ENCODE measurements at places on chromosomes 16 and 17.

GRCh38 chr17:218432-219110, 37.1 kb upstream of the DOC2B start:
- DNase-seq, result no peak

GRCh38 chr17:31834448-31834847, 24.6 kb downstream of the COPRS start:
- no peak for DNase-seq

- no peak for DNase-seq
These were observed 102.4 kb upstream of the METRNL start for GRCh38 chr17:82976982-82977488.

DNA sequence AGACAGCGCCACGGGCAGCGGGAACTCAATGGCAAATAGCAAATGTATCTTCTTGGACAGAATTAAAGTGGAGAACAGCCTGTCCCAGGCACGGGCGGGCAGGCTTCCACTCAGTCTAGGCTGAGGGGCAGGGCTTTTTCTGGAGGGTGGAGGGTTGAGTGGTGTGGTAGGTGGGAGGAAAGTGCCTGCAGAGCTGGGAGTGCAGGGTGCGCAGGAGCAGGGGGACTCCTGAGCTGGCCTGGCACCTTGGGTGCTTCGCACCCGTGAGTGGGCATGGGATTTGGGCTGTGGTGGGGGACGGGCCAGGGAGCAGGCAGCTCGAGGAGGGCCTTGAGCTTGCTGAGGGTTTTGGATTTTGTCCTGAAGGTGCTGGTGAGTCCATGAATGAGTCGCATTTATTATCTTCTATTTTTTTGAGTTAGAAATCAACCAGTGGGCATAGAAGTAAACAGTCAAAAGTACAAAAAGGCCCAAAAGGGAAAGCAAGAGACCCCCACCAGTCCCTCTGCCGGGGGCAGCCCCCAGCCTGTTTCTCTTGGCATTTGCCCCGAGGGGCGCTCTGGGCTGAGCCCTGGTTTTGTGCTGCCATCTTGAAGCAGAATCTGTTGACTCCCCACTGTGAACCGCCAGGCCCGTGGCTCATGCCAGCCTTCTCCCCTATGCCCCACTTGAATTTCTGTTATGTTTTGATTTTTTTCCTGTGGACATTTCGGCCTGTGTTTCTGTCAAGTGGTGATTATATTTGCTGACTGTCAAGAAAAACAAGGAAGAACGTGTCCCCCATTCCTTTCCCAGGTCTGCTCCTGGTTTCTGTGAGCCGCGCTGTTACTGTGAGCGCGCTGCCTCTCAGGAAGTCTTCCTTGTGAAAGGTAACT, 8.2 kb downstream of the ADORA2B start:
- no peak for DNase-seq

DNA sequence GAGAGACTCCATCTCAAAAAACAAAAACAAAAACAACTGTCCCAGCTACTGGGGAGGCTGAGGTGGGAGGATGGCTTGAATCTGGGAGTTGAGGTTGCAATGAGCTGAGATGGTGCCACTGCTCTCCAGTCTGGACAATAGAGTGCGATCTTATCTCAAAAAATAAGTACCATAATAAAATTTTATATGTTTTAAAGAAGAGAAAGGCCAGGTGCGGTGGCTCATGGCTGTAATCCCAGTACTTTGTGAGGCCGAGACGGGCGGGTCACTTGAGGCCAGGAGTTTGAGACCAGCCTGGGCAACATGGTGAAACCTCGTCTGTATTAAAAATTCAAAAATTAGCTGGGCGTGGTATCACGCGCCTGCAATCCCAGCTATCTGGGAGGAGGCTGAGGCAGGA, 11.4 kb downstream of the RPUSD1 start:
- no peak for DNase-seq

GRCh38 chr16:11610580-11610979, 23.9 kb upstream of the LITAF start:
- DNase-seq, result no peak

DNA sequence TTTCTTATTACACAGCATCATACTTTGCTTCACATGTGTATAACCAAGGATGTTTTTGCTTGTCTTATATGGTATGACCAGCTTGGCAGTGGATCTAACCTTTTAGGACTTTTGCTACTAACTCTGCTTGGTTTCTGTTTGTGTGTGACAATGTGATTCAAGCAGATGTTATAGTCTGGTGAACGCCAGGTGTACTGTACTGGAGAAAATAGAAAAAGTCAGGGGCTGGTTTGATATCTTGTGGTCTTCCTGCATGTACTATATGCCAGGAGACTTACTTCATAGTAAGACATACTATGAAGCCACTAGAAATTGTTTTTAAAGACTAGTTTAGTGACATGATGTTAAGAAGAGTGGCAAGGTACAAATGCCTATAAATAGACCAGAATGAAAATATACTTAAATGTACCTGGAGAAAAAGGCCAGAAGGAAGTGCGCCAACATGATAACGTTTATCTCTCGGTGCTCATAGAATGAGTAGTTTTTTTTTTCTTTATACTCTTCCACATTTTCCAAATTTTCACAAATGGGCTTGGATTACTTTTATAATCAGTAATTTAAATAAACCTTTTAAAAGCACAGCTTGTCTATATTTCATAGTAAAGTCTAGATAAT, 112.3 kb downstream of the PRKCA start:
- DNase-seq, result peak; percentile 62

DNA sequence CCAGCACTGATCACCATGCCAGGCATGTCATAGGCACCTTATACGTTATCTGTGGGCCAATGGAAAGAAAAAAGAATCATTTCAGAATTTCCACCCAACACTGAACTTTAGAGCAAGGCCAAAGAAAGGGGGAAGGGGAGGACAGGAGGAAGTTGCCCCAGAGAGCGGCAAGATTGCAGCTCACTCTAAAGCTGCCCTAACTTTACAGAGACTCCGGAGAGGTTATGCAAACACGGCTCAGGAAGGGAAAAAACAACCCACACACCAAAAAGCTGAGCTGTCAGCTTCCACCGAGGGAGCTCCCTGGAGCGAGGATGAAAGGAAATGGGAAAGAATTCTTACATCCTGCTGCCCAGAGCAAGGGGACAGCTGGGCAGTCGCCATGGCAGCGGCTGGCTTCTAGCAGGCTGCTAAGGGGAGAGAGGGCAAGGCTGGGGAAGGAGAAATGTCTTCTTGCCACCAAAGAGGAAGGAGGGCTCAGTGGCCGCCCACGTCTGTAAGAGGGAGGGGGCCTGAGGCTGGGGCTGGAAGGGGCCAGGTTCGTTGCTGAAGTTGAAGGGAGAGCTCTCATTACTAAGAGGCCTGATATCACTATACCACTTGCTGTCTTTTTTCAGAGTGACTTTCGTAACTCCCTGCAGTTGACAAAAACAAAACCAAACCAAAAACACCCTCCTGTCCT, 18.2 kb downstream of the COTL1 start:
- no peak for DNase-seq

DNA sequence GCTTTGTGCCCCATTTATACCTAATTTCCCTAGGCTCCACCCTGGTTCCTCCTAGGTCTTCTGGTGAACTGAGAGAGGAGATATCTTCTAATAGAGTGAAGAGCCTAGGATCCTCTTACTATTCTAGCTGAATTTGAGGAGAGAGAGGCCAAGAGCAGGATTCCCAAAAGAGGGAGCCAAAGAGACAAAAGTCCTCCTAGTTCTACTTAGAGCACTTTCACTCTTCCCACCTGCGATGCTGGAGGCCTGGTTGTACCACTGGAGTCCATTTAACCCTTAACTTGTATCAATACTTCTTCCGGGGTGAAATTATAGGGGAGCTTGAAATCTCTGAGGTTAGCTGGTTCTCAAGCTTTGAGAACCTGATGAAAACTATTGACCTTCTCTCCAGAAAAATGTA, 3.4 kb upstream of the SSH2 start:
- peak; percentile 34 for DNase-seq

DNA sequence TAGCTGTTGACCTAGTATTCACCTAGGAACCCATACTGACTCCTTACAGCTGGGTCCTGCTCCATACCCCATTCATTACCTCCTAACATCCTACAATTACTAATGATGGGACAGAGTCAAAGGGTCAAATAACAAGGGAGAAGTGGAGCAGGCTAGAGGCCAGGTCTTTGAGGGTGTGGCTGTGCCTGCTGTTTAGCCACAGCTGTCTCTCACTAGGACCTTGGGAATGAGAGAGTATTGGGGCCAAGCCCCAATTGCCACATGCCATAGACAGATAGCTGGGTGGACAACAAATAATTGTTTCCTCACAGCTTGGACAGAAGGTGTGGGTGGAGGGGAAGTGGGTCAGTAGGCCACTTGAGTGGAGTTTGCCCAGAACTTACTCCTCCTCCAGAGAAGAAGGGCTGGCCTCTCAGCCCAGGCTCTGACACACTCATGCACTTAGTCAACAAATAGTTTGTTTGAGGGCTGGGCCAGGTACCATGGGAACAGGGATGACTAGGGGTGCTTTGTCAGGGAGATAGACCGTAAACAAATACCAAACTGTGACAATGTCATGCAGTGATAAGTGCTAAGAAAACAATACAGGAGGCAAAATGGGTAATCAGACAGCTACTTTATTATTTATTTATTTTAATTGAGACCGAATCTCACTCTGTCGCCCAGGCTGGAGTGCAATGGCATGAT, 10.2 kb upstream of the CENPT start:
- DNase-seq, result peak; percentile 98

- no peak for DNase-seq
These were observed 8.6 kb downstream of the CARHSP1 start for GRCh38 chr16:8859913-8860881.

DNA sequence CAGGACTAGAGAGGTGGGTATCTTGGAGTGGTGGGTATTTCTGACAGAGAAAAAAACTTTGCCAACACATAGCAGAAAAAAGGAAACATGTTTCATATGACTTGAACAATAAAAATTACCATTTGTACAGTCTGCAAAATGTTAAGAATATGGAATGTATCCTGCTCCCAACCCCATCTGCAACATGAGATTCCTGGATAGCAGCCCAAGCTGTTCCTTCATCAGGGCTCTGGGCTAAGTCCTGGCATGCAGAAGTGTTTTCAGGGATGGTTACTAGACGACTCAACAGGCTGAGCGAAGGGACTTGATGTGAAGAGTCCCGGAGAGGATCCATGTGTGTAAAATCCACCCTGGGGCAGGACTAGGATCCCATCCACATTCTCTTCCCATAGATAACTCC, 121.0 kb upstream of the IRX3 start:
- no peak for DNase-seq

GRCh38 chr16:86354641-86355513, 155.4 kb upstream of the FOXF1 start:
- no peak for DNase-seq

DNA sequence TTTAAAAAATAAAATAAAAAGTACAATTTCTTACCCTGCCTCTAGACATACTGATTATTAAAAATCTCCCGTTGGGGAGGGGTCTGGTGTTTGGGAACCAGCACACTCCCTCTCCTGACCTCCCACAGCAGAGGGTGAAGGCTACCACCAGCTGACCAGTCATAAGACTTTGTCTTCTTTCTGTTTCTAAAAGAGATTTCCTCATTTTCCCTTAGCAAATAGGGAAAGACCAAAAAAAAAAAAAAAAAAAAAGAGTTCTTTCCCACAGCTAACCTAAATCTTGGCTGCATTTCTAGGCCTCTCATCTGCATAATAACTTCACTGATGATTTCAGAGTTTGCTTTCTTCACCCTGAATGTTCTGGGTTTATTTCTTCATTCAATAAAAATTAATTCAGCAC, 30.3 kb downstream of the CDK5RAP3 start:
- no peak for DNase-seq

- DNase-seq, result no peak
These were observed 28.2 kb downstream of the SNX20 start for GRCh38 chr16:50652836-50653425.

- peak; percentile 95 for DNase-seq
These were observed 29.9 kb downstream of the PEMT start for GRCh38 chr17:17561408-17562145.

DNA sequence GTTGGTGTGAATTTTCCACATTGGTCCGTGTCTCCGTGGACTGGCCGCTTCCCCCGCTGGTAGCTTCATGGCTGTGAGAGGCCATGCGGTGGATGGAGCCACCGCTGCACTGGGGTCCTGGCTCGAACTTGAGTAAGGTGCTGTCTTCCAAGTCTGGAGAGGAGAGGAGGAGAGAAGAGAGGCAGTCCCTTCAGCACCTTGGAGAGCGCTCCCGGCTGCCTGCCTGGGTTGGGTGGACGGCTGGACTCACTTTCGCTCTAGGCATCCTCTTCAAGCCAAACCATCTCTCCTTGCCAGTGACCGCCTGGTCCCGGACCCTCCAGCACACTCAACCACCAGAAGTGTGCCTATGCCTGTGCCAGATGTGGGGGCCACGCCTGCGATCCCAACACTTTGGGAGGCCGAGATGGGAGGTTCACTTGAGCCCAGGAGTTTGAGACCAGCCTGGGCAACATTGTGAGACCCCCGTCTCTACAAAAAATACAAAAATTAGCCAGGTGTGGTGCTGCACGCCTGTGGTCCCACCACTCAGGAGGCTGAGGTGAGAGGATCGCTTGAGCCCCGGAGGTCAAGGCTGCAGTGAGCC, 6.2 kb downstream of the JPH3 start:
- DNase-seq, result peak; percentile 28

- no peak for DNase-seq
These were observed 56.8 kb upstream of the ARL4D start for GRCh38 chr17:43341715-43342588.

- DNase-seq, result no peak
These were observed 23.8 kb downstream of the UNC13D start for GRCh38 chr17:75820094-75821080.

GRCh38 chr16:27529962-27530361, 19.8 kb downstream of the GTF3C1 start:
- no peak for DNase-seq

DNA sequence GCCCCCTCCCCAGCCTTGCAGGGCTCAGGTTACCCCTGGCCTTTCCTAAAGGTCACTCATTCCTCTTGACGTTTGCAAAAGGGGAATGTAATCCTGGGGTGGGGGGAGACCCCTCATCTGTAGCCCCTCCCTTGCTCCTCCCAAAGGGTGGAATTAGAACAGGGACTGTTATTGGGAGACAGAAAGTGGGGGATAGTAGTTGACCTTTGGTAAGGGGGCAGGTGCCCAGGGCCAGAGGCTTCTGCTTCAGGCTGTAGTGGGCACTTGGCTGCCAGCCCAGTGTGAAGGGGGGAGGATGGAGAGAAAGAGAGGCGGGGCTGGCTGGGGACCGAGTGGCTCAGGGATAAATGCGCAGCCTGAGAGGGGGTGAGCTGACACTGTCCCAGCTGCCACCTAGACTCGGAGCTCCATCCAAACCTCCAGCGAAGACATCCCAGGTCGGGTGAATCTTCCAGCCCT, at the start of gene ENO3:
Gene ENO3 (plus strand): TSS at position 374 of the 459 bp plus-strand sequence. CDS start 711 bp downstream, outside the sequence.
- peak; percentile 64 for DNase-seq

DNA sequence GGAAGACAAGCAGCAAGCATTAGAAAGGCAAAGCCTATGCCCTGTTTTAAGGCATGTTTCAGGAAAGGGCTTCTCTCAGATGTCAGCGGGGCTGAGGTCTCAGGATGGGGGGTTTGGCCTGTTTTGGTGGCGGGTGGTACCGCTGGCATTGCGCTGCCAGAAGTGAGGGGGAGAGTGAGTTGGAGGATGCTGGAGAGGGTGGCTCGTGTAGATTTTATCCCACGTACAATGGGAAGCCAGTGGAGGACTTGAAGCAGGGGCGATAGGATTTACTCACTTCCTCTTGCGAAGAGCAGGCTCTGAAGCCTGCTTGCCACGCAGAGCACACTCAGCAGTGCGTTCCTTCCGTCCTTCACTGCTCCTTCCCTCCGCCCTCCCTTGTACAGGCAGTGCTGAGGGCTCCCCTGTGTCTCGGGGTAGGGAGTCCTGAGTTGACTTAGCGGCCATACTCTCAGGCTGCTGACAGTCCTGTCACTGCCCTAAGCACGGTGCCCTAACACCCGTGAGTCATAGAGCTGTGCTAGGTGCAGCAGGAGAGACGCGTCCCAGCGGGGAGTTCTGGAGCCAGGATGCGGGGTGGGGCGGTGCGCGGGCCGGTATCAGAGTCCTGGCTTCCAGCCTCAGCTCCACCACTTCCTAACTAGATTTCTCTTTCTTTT, 113.1 kb downstream of the SNX29 start:
- no peak for DNase-seq
